ENCODE measurements at places on chromosomes 1 and 21. TPM values are rescaled to one million over a fixed set of nuclear protein-coding genes. Genes with fewer than 3 reads are reported as not detected.
A peak's percentile ranks its signal among the peaks of the same experiment; 100 is the strongest.

GRCh38 chr1:32216566-32216965, 5.6 kb downstream of the TMEM234 start:
- H3K4me1 ChIP-seq = peaks cover 13% of the 10 kb centered on the region
- no peak overlapping the region for H3K4me3 ChIP-seq
- peaks cover 43% of the 10 kb centered on the region for H3K36me3 ChIP-seq
- peak overlapping the region; percentile 49 for H3K27ac ChIP-seq
- no peaks in the 10 kb centered on the region for H3K27me3 ChIP-seq

The PSRC1 gene
- polyA plus RNA-seq = 7.1 TPM

- no peaks in the 10 kb centered on the region for H3K4me1 ChIP-seq
- H3K27ac ChIP-seq = no peak overlapping the region
- no peak overlapping the region for H3K4me3 ChIP-seq
- DNase-seq = no peak
- peaks cover 2% of the 10 kb centered on the region for H3K27me3 ChIP-seq
Measured at GRCh38 chr1:107523061-107523460, 382.2 kb downstream of the NTNG1 start.

- peak; percentile 52 for DNase-seq
- H3K27me3 ChIP-seq = no peaks in the 10 kb centered on the region
- H3K27ac ChIP-seq = peak overlapping the region; percentile 11
- H3K4me1 ChIP-seq = peaks cover 45% of the 10 kb centered on the region
- H3K4me3 ChIP-seq = peak overlapping the region; percentile 89
Measured at GRCh38 chr1:156726549-156727226, 1.6 kb upstream of the METTL25B start.

The KAZN gene
- polyA plus RNA-seq = not detected

DNA sequence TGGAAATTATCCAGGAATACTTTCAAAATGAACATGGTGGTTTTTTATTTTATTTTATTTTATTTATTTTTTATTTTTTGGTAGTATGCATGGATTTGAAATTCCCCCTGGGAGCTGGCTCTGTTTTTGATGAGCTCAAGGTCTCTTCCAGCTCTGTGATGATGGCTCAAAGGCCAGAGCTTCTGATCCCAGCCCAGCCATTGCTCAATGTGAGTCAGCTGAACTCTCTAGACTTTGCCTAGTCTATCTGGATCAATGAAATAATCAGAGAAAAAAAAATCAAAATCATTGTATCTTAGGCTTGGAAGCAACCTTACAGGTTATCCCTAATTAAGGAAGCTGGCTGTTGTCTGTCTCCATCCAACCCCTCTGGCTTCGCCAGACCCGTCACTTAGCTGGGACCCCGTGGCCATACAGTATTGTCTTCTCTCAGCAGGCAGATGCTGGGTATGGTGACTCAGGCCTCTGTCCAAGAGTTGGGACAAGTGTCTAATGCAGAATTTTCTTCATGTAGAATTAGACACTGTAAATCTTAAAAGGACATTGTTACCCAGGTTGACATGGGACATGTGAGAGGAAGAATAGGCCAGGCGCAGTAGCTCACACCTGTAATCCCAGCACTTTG, 90.2 kb upstream of the LPGAT1 start:
- peaks cover 7% of the 10 kb centered on the region for H3K4me1 ChIP-seq
- H3K27ac ChIP-seq = no peak overlapping the region
- H3K36me3 ChIP-seq = no peaks in the 10 kb centered on the region

DNA sequence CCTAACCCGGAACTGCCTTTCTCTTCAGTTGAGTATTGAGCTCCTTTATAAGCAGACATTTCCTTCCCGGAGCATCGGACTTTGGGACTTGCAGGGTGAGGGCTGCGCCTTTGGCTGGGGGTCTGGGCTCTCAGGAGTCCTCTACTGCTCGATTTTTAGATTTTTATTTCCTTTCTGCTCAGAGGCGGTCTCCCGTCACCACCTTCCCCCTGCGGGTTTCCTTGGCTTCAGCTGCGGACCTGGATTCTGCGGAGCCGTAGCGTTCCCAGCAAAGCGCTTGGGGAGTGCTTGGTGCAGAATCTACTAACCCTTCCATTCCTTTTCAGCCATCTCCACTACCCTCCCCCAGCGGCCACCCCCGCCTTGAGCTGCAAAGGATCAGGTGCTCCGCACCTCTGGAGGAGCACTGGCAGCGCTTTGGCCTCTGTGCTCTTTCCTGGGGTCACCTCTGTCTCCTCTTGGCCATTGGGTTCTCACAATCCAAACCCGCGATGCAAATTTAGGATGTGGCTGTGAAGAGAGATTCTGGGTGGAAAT, 3.7 kb downstream of the OLIG2 start:
- H3K36me3 ChIP-seq = no peaks in the 10 kb centered on the region
- H3K27me3 ChIP-seq = peaks cover 40% of the 10 kb centered on the region
- H3K4me3 ChIP-seq = no peak overlapping the region
- no peak overlapping the region for H3K27ac ChIP-seq

GRCh38 chr1:64873576-64873975, 92.8 kb downstream of the JAK1 start:
- H3K27me3 ChIP-seq = no peaks in the 10 kb centered on the region
- H3K4me3 ChIP-seq = no peak overlapping the region
- no peak for DNase-seq
- no peak overlapping the region for H3K27ac ChIP-seq

The RPTN gene
- not detected for polyA plus RNA-seq

DNA sequence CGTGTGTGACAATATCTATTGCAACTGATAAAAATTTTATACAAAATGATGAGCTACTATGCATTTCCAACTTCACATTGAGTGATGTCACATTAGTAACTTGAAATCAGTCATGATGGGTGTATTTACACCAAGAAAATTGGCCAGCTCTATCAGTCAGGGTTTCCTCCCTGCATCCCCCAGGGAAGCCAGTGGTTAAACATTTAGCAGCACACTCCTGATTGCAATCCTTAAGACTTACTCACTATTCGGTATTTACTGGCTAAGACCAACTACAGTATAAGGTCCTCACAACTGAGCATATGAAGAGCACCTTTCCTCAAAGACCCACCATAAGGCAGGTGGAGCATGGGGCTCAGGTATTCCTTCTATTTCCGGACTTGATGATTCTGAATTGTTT, 41.3 kb upstream of the PTGFRN start:
- no peaks in the 10 kb centered on the region for H3K36me3 ChIP-seq
- no peaks in the 10 kb centered on the region for H3K27me3 ChIP-seq
- no peaks in the 10 kb centered on the region for H3K4me1 ChIP-seq
- no peak overlapping the region for H3K27ac ChIP-seq
- no peak overlapping the region for H3K4me3 ChIP-seq

The NR5A2 gene
- polyA plus RNA-seq = not detected

- H3K27me3 ChIP-seq = no peaks in the 10 kb centered on the region
- no peak overlapping the region for H3K4me3 ChIP-seq
- H3K36me3 ChIP-seq = no peaks in the 10 kb centered on the region
- H3K27ac ChIP-seq = no peak overlapping the region
- DNase-seq = no peak
Measured at GRCh38 chr1:174413632-174414031, 34.1 kb upstream of the GPR52 start.

The TAS1R1 gene
- polyA plus RNA-seq = not detected

GRCh38 chr1:23629708-23630290, 61.8 kb upstream of the RPL11 start:
- no peak for DNase-seq
- H3K4me1 ChIP-seq = no peaks in the 10 kb centered on the region
- H3K27ac ChIP-seq = no peak overlapping the region
- no peaks in the 10 kb centered on the region for H3K36me3 ChIP-seq
- no peaks in the 10 kb centered on the region for H3K27me3 ChIP-seq

The PGLYRP3 gene
- not detected for polyA plus RNA-seq

The ZNF687 gene
- 1.3 TPM for polyA plus RNA-seq

DNA sequence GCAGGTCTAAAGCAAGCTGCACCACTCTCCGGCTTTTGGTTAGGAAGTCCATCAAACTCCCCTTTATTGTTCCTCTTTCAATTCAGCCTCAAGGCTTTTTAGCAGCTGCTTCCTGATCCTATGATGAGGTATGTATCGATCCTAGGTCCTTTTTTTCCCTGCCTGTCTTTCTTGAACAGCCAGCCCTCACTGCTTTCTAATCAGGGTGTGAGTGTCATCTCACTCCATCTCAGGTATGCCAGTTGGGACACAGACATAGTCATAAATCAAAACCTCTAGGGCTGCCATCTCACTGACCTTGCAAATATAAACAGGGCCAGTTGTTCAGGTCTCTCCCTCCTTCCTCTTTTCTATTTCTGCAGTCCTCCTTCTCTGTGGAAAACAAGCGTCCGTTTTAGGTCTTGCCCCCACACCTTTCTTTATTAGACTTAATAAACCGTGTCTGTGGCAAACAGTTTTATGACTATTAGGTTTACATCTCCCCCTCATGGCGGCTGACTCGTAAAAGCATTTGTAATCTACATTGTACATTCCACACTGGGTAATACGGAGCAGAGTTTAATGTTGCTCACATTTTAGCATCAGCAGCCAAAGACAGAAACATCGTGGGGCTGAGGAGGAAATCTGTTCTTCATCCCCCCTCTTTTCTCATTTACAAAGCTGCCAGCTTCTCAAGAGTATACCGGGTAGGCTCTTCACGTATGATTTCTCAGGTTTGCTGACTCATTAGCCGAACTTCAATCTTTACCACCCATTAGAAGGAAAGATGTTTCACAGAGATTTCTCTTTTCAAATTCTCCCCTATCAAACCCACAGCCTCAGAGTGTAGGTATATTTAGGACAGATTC, 11.6 kb downstream of the STYXL2 start:
- H3K27ac ChIP-seq = peak overlapping the region; percentile 3
- peaks cover 26% of the 10 kb centered on the region for H3K4me1 ChIP-seq
- no peaks in the 10 kb centered on the region for H3K27me3 ChIP-seq
- peak overlapping the region; percentile 33 for H3K4me3 ChIP-seq
- no peaks in the 10 kb centered on the region for H3K36me3 ChIP-seq
- DNase-seq = no peak

The OR2M7 gene
- not detected for polyA plus RNA-seq

DNA sequence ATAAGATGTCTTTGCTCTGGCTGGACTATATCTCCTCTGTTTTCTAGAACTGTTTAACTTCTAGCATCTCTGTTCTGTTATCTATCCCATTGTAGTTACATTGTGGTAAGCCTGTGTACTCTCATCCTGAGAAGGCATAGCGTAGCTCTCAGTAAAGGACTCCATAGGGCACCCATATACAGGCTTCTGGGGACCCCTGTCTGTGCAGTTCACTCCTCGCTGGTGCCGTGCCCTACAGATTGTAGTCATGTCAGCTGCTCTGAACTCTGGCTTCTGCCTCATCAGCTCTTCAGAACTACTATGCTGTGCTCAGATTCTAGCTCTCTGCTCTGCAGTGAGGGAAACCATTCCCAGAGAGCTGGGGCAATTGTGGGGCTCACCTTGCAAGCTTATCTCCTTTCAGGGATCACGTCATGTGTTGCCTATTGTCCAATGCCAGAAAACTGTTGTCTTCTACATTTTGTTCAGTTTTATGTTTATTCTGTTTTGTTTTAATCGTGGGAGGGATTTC, 181.3 kb upstream of the USP24 start:
- H3K27me3 ChIP-seq = no peaks in the 10 kb centered on the region
- no peak overlapping the region for H3K4me3 ChIP-seq
- no peaks in the 10 kb centered on the region for H3K4me1 ChIP-seq
- no peak for DNase-seq
- no peaks in the 10 kb centered on the region for H3K36me3 ChIP-seq
